ENCODE measurements at places on chromosomes 1 and 21.

GRCh38 chr1:232145768-232146167 lies 484.2 kb downstream of the SIPA1L2 start:
- DNase-seq, result no peak

GRCh38 chr1:48679859-48680258 lies 96.8 kb downstream of the BEND5 start:
- DNase-seq, result no peak

DNA sequence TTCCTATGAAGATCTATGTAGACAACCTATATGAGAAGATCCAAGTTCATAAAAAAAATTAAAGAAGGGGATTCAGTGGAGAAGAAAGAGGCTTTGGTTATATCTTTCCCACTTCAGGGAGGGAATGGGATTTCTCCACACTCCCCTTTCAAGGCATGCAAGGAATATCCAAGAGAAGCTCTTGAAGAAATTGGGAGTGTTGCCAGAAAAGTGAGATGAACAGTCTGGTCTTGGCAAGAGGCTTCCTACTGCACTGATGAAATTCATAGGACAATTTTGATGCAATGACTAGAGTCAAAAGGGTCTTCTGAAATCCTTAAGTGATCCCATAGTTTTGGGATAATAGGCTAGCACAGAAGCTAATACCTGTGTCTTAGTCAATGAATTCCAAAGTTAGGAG lies 153.0 kb downstream of the KCTD3 start:
- DNase-seq, result no peak

- DNase-seq, result no peak
Observed at GRCh38 chr1:14345946-14346550, 252.4 kb upstream of the KAZN start.

DNA sequence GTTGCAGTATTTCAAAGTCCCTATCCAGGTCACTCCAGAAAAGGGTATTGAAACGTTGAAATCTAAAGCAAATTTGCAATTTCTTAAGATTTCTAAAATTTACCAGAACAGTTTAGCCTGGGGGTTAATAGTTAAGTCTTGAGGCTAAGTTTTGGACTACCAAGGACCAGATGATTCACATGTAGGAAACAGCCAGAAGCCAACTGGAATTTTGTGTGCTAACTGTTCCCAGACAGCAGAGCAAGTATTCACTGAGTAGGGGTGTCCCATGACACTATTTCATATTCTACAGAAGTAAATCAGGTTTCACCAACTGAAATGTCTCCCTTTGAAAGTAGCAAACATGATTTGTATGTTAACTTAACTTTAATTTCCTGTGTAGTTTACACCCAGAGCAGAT lies 11.5 kb upstream of the C1orf105 start:
- no peak for DNase-seq

- no peak for DNase-seq
Observed at GRCh38 chr1:8017495-8018197, 8.5 kb downstream of the ERRFI1 start.

GRCh38 chr1:195946500-195946899 lies 661.7 kb downstream of the KCNT2 start:
- no peak for DNase-seq

GRCh38 chr1:78069784-78070183 lies 24.0 kb downstream of the GIPC2 start:
- DNase-seq, result no peak

GRCh38 chr1:15989776-15990175 lies 13.9 kb upstream of the ZBTB17 start:
- DNase-seq, result no peak

GRCh38 chr1:8053878-8054567 lies 27.9 kb upstream of the ERRFI1 start:
- no peak for DNase-seq

Measured in stimulated activated CD4-positive, alpha-beta T cell treated with anti-CD3 and anti-CD28 coated beads, TNF-alpha, amount 100 ng/mL, for 48 hours (primary cell).